ENCODE measurements at places on chromosomes 1 and 21.

DNA sequence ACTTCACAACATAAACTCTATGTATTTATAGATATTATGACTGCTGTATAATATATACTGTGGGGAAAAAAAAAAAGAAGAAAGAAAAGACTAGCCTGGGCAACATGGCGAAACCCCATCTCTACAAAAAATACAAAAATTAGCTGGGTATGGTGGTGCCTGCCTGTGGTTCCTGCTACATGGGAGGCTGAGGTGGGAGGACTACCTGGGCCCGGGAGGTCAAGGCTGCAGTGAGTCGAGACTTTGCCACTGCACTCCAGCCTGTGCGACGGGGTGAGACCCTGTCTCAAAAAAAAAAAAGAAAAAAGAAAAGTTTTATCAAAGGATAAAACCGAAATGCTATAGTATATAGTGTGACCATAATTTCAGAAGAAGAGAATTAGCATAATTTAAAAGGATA, 2.7 kb downstream of the EXOC8 start:
- DNase-seq, result no peak

DNA sequence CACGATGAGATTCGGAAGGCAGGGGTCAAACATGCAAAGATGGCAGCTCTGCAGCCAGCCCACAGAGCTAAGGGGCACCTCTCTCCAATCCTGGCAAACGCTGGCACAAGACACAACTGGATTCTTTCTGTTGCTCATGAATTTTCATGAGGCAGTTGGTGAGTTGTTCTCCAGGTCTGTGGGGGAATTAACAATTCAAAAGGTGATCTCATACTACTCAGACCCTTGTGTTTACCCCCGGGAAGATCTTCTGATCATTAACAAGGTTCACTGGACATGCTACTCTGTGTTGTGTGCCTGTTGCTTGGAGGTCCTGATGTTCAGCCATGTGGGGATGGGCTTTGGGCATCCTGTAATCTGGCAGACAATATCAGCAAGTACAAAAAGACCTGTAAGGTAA, 128.9 kb downstream of the HHAT start:
- no peak for DNase-seq

DNA sequence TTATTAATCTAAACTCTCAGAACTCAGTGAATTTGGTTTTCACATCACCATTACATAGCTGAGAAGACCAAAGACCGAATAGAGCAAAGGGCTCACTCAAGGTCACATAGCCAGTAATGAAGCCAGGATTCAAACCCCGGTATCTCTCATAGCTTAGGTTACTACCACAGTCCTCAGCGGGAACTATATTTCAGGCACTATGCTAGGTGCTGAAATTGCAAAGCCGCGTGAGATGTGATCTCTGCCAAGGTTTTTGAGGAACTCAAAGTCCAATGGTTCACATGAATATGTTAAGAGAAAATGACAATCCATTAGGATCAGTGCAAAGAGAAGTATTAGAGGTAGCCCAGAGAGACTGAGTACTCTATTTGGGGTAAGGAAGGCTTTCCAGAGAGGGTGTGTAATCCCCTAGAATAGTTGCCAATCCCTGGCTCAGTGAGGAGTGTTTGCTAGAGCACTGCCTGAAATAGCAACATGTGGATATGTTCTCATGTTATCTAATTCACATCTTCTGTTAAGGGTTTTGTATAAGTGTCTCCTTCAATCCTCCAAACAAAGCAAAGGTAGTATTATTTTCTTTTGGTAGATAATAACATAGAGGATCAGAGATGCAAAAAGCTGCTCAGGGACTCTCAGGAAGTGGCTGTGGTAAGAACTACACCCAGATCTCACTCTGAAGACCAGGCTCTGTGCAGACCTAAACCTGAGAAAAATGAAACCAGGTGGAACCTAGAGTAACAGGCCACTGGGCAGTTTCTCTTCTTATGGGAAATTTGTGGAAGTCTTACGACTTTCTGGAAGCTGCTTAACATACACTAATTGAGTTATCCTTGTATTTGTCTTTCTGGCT, 93.1 kb upstream of the C8B start:
- DNase-seq, result no peak

DNA sequence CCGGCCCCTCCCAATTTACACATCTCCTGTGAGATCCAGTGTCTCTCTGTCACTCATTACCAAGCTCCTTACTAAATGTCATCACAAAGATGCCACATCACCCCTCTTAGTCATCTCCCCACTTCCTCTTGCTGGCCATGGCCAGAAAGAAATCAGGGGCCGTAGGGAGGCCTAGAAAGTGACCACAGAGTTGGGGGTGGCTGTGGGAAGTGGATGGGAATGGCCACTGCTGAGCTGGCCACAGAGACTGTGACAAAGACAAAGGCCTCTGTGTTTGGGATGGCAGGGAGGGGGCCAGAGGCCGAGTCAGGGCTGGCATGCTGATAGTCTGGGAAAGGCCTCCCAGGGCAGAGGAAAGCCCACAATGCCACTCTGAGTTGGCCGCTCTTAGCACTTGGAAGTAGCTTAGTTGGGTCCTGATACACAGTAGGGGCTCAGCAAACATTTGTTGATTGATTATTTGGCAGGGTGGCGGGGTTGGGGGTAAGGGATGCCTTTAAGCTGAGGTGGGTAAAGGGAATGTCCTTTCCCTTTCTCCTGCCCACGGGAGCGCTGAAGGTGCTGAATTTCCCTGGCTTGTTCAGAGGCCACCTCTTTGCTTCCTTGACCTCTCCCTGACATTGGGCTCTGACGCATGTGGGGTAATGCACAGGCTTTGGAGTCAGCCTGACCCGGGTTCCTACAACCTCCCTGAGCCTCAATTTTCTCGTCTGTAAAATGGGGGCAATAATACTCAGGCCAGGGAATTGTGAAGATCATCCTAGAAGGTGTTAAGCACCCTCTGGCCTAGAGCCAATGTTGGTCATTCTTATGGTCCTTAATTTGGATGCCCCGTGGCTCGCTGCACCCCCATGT, 13.2 kb downstream of the NAV1 start:
- no peak for DNase-seq

- DNase-seq, result no peak
Measured at GRCh38 chr1:13605159-13605558, 21.5 kb downstream of the PDPN start.

GRCh38 chr1:162019006-162019405, 4.7 kb downstream of the OLFML2B start:
- no peak for DNase-seq

GRCh38 chr1:165355139-165355976, 1.2 kb downstream of the LMX1A start:
- no peak for DNase-seq

GRCh38 chr1:41539418-41539805, 54.9 kb upstream of the EDN2 start:
- DNase-seq, result no peak

Measured in SK-N-DZ (cell line).